ENCODE measurements at places on chromosomes 13 and 19.

DNA sequence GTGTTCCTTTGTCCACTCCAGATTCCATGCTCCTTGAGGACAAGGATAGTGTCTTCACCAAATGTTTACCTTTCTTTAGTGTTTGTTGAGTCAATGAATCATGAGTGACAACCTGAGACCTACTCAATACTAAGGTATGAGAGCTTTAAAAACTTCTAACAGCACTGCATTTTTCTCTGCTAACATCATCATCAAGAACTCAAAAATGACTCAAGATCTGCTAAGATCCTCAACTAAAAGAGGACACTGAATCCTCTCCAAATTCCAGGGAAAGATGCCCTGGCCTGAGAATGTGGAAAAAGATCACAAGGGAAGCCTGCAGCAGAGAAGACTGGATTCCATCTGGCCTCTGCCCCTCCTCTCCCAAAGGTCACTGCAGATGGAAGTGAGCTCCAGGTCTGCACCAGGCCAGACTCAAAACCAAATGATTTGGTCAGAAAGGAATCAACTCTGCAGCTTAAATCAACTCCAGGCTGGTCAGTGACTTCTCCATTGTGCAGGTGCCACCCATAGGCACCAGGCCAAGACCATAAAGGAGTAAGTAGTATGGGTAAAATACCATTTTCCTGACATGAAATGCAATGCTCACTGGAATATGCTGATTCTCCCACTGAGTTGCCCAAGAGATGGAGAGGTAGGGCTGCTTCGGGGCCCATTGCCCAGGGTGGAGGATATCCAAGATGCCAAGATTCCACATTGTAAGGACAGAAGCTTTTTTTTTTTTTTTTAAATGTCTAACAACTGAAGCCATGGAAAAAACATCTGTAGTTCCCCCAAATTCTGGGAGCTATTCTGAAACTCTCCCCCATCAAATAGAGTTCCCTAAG is 89.5 kb upstream of the DOCK9 start:
- H3K27ac ChIP-seq: no peak overlapping the region
- no peak for DNase-seq
- no peaks in the 10 kb centered on the region for H3K27me3 ChIP-seq
- H3K36me3 ChIP-seq: no peaks in the 10 kb centered on the region
- no peak overlapping the region for H3K4me3 ChIP-seq
- H3K4me1 ChIP-seq: no peaks in the 10 kb centered on the region

GRCh38 chr13:44868397-44868796 is 120.9 kb downstream of the NUFIP1 start:
- H3K4me3 ChIP-seq: no peak overlapping the region
- no peaks in the 10 kb centered on the region for H3K36me3 ChIP-seq
- H3K27ac ChIP-seq: no peak overlapping the region
- DNase-seq: no peak

DNA sequence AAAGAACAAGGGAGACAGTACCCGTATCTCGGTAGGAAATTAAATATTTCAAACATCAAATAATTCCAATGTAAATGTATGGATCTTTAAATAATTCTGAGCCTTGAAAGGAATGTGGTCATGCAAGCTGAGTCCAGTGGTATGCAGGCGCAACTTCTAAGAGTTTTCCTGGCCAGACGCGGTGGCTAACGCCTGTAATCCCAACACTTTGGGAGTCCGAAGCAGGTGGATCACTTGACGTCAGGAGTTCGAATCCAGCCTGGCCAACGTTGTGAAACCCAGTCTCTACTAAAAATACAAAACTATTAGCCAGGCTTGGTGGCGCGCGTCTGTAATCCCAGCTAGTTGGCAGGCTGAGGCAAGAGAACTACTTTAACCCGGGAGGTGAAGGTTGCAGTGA is 1.1 kb upstream of the ZNF845 start:
- no peaks in the 10 kb centered on the region for H3K4me1 ChIP-seq
- H3K27me3 ChIP-seq: no peaks in the 10 kb centered on the region
- no peak for DNase-seq
- no peaks in the 10 kb centered on the region for H3K36me3 ChIP-seq

GRCh38 chr13:25217023-25217885 is 45.2 kb upstream of the AMER2 start:
- no peak overlapping the region for H3K4me3 ChIP-seq
- no peaks in the 10 kb centered on the region for H3K27me3 ChIP-seq
- H3K27ac ChIP-seq: no peak overlapping the region
- H3K36me3 ChIP-seq: no peaks in the 10 kb centered on the region
- DNase-seq: no peak

GRCh38 chr19:50779504-50780457 is 9.5 kb downstream of the GPR32 start:
- DNase-seq: no peak
- H3K4me3 ChIP-seq: no peak overlapping the region
- no peak overlapping the region for H3K27ac ChIP-seq
- no peaks in the 10 kb centered on the region for H3K4me1 ChIP-seq
- no peaks in the 10 kb centered on the region for H3K36me3 ChIP-seq

DNA sequence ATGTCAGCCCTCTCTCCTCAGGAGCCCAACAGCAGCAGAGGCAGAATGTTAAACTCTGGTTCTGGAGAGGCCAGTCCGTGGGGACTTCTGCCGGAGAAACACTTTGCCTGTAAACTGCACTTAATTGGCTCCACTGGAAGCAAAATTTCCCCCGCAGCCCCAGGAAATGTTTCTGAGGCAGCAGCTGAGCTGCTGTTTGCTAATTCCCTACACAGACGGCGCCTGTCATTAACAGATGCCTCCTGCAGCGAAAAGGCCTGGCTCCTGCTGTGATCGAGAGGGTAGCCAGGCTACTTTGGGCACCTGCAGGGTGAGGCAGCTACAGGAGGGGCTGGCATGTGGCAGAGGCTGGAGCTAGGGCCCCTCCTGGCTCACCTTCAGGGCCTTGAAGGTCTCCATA is 5.2 kb upstream of the TM6SF2 start:
- peaks cover 9% of the 10 kb centered on the region for H3K36me3 ChIP-seq
- H3K27me3 ChIP-seq: no peaks in the 10 kb centered on the region
- no peaks in the 10 kb centered on the region for H3K4me1 ChIP-seq
- DNase-seq: no peak
- H3K27ac ChIP-seq: no peak overlapping the region

- H3K36me3 ChIP-seq: no peaks in the 10 kb centered on the region
- H3K4me1 ChIP-seq: no peaks in the 10 kb centered on the region
- no peak overlapping the region for H3K4me3 ChIP-seq
- no peak overlapping the region for H3K27ac ChIP-seq
- peaks cover 2% of the 10 kb centered on the region for H3K27me3 ChIP-seq
- no peak for DNase-seq
Observed at GRCh38 chr19:829129-829758, 1.6 kb downstream of the AZU1 start.

GRCh38 chr19:5663904-5664303 is 16.4 kb downstream of the MICOS13 start:
- no peak overlapping the region for H3K27ac ChIP-seq
- no peak overlapping the region for H3K4me3 ChIP-seq
- H3K36me3 ChIP-seq: peaks cover 10% of the 10 kb centered on the region
- H3K4me1 ChIP-seq: no peaks in the 10 kb centered on the region
- DNase-seq: no peak

DNA sequence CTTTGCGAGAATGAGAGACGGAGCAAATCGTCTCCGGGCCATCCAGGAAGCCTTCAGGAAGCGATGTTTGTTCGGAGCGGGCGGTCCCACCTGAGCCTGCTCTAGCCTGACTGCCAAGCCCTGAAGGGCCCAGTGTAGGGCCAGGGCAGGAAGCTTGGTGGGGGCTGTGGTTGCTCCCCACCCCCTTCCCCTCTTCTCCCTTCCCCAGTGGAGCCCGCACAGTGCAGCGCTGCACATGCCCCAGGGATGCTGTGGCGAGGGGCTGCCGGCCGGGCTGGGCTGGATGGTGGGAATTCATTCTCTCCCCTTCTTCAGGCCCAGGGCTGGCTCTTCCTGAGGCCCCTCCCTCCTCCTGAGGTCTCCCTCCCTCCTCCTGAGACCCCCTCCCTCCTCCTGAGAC is 7.1 kb upstream of the GRTP1 start:
- no peaks in the 10 kb centered on the region for H3K36me3 ChIP-seq
- no peak overlapping the region for H3K27ac ChIP-seq
- DNase-seq: no peak
- H3K4me1 ChIP-seq: no peaks in the 10 kb centered on the region
